ENCODE measurements at places on chromosomes 11 and 22.

DNA sequence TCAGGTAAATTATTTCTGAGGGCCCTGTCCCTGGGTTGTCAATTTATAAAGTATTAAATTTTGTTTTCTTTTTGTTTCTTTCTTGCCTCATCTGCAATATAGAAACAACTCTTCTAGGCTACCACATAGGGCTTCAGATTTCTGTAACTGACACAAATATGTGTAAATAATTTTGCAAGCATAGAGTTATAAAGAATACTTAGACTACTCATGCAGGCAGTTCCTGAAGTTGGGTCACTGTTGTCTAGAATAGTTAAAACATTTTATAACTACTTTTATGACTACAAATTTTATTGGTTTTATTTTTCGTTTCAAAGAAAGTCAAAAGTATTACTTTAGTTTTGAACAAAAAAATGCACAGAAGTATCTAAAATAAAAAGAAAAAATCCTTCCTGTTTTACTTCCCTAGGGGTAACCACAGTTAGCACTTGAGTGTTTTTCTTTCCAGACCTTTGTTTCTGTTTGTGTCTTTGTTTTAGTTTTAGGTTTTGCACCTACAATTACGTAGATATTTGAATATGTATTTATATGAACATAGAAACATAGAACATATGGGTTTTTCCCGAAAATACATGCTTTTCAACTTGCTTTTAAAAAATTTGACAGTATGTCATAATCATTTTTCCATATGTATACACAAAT is 12.4 kb upstream of the TMEM123 start:
- no peak for DNase-seq

DNA sequence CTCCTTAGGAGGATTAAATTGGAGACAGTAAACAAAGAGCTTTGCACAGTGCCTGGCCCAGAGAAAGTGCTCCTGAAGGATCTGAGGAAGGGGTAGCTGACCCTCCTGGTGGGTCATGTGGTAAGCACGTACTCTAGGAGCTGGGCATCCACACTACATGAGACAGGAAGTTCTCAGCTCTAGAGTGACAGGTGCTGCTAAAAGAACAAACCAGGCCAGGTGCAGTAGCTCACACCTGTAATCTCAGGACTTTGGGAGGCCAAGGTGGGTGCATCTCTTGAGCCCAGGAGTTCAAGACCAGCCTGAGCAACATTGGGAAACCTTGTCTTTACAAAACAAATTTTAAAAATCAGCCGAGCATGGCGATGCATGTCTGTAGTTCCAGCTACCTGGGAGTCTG is 13.1 kb downstream of the SLC43A1 start:
- DNase-seq: no peak

DNA sequence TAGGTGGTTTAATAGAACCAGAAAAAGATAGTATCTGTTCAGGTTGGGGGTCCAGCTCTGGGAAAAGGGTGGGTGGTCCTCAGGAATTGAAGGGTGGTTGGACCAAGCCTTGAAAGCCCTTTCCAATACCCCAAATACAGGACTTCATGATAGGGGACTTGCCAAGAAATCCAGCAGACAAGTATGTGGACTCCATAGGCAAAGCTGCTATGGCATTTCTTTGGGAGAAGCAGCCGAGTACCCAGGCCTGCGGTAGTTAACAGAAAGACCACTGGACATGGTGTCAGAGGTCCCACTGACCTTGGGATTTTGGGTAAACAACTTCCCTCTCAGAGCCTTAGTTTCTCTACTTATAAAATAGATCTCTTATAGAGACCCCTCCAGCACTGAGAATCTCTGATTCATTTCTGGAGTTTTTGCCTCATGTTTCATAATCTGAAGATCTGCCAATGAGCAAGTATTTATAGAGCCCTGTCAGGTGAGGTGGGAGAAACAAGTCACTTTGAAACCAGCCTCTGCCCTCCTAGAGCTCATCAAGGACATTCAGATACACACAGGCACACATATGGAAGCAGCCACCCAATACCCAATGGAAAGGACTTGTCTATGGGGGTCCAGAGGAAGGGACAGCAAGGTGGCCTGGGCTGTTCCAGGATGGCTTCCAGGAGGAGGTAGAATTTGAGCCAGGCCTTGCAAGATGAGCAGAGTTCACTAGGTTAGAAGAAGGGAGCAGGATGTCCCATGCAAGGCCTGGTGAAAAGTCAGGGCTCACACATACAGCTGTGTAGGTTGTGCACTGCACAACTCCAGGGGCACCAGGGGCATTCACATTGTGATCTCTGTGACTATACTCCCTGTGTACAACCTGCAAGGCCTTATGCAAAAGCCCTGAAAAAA is 31.0 kb upstream of the ACCSL start:
- DNase-seq: no peak

DNA sequence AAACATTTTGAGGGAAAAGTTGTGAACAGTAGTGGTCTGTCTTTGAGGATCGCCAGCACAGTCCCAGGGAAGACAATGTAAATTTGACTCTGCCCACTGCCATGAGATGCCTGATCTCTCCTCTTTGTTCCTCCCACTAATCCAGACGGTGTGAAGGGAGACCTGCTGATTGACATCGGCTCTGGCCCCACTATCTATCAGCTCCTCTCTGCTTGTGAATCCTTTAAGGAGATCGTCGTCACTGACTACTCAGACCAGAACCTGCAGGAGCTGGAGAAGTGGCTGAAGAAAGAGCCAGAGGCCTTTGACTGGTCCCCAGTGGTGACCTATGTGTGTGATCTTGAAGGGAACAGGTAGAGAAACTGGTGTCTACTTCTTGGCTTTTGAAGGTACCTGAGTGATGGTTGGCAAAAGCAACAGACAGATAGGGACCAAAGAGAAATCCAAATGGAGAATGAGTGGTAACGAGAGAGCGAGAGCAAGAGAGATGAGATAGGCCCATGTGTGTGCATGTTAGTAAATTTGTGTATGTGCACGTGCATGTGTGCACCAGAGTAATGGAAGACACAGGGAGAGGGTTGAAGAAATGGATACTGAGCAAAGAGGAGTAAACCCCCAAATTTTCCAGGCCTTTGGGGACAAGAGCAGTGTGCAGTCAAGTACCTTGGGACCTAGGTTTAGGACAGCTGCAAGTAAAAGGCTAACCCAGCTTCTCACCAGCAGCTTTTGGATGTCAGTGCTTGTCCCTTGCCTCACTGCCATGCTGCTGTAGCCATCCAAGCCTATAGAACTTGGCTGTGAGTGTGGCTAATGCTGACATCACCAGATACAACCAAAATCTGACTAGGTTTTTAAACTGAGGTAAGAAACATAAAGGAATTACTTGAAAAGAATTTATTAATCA is 1.9 kb downstream of the NNMT start:
- no peak for DNase-seq

- no peak for DNase-seq
Observed at GRCh38 chr11:111814557-111815320, 48.5 kb upstream of the PPP2R1B start.

DNA sequence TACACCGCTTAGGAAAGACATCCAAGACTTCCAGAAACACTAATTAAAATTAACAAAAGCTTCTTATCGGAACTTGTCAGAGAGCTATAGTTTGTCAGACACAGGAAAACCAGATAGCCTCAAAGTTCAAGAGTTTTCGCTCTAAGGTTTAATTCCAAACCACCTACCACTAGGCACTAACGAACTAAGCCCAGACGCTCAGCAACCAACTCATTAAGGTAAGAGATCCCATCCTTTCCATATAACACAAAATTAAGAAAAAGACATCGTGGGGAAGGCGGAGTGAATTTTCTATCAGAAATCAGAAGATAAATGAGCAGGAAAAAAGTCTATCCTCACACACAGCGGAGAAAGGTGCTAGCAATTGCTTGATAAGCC is 382 bp downstream of the IMMP1L start:
- no peak for DNase-seq

- no peak for DNase-seq
Observed at GRCh38 chr11:61119055-61119454, 16.8 kb downstream of the CD5 start.

DNA sequence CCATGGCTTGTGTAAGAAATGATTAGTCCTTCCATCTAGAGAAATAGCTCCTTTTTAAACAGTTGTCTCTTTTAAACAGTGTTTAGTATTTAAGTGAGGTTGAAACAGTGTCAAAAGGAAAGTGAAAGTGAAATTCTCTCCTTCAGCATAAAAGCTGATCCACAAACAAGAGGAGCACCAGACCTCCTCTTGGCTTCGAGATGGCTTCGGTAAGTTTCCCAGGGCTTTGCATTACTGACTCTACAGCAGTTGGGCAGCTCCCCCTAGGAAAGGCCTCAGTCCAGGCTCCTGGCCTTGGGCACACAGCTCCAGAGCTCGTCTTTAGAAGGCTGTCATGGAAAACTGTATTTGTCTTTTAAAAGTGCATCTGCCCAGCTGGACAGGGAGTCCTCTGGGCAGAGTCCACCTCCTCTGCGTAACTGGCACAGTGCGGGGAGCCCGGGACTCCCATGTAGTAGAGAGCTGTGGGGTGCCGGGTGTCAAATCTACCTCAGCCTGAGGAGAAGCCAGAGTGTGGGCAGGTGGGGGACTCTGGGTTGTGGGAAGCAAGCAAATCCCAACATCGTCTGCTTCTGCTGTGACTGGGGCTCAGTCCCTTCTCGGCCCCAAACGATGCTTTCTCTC is at the start of gene PLAAT4:
PLAAT4 (plus strand) TSS at position 140 of the 624 bp plus-strand sequence; CDS start at position 201, 61 bp downstream.
- no peak for DNase-seq

DNA sequence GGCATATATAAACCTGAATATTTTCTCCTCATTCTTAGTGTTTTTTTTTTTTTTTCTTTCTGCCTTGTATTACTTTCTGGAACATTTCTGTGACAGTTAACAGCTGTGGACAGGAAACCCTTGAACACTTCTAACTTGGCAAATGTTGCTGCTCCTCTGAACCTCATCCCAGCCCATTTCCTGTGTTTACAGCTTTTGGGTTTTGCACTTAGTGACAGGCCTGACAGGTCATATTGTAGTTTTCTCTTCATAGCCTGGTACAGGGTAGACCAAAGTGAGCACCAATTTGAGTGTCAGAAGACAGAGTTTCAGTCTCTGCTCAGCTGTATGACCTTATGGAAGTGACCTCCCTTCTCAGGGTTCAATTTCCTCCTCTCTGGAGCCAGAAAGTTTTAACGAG is 91.6 kb downstream of the STIM1 start:
- no peak for DNase-seq

GRCh38 chr11:34150494-34151151 is 45.2 kb downstream of the NAT10 start:
- DNase-seq: no peak

- no peak for DNase-seq
Observed at GRCh38 chr11:9951807-9952206, 287.9 kb downstream of the SWAP70 start.

DNA sequence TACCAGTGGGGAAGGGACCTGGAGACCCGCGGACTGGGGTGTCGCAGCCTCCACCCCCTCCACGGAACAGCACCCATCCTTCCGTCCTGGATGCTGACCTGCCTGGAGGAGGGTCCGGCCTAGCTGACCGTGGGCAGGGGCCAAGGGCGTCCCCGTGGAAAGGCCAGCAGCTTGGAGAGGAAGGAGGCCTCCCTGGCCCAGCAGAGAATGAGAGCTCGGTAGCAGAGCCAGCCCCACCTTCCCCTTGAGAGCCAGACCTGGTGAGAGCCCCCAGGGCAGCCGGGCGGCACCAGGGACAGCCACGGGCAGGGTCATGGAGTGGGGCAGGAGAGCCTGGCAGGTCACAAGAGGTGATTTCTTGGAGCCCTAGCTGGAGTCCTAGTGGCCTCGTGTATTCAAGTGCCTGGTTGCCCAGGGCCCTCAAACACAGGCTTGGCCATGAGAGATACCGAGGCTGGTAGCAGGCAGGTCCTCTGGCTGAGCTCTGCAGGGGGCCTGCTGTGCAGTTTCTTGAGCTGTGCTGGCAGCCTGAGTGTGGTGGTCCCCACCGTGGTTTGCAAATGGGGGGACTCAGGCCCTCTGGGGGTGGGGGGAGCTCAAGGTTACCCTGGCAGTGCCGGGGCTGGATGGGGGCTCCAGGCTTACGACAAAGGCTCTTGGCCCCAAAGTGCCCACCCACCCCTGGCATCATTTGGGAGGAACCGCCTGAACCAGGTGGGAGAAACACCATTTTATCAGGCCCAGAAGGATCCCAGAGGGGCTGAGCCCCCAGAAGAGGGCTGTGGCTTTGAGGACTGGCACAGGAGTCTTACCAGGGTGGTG is 7.6 kb downstream of the TSPAN32 start:
- DNase-seq: no peak

DNA sequence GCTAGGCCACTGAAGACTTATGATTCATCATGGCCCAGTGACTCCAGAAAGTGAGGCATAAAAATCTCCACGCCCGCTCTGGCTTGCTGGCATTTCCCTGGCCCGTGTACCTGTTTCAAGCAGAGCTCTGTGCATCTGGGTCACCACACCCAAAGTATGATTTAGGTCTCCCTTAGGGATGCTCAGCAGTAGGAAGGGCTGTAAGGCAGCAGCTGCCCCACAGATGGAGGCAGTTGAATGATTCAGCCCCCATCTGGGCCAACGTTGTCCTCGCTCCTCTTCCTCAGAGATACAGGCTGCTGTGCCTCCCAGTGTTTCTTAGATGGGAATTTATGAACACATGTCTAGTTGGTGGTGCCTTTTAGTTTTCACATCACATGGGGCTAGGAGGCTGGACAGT is 21.6 kb downstream of the GPR83 start:
- no peak for DNase-seq

DNA sequence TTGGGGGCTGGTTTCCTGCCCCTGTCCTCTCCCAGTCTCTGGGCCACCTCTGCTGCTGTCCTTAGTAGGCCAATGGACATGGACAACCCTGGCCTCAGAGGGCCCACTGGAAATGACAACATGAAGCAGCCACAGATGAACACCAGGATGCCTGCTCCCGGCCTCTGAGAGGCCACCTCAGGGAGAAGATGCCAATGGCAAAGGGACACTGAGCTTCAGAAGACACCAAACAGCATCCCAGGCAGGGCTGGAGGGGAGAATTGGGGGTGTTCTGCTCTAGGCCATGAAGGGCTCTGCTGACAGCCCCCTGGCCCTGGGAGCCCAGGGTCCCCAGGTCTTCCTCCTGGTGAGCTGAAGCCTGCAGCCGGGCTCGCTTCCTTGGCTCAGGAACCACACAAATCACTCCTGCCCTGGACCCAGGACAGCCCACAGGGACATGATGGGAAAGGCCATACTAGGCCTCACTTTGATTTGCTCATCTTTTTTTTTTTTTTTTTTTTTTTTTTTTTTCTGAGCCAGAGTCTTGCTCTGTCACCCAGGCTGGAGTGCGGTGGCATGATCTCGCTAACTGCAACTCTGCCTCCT is 45.3 kb downstream of the TPBGL start:
- no peak for DNase-seq

GRCh38 chr22:41782751-41783150 is 17.7 kb upstream of the CCDC134 start:
- no peak for DNase-seq

DNA sequence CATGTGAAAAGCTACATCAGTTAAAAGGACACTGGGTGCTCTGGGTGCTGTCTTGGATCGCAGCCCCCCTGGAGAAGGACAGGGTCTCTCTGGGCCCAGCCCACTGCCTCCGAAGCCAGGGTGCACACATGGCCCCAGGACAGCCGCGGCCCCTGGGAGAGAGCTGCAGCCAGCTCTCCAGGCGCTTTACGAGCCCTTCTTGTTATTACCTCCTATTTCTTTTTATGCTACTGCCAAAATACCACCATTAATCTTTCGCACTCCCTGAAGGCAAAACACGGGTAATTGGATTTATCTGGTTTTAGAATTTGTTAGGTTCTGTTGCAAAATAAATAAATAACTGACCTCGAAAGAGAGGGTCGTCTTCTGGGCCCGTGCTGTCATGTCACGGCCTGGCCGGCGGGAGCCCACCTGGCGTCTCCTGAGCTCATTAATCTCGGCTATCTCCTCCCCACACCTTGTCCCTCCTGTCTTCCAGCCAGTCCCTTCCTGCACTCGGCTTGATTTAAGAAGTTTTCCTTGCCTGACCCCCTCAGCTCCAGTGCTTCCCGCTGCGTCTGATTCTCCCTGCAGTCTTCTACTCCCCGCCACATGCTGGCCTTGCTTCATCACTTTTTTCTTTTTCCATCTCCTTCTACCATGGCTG is 611.7 kb downstream of the OPCML start:
- DNase-seq: no peak

Measured in activated CD4-positive, CD25-positive, alpha-beta regulatory T cell (primary cell).